ENCODE measurements at places on chromosomes 7 and 10.

GRCh38 chr7:65390588-65390987 is 16.9 kb downstream of the ZNF92 start:
- no peak for DNase-seq

- DNase-seq = no peak
Measured at GRCh38 chr7:12139416-12139815, 71.7 kb upstream of the TMEM106B start.

DNA sequence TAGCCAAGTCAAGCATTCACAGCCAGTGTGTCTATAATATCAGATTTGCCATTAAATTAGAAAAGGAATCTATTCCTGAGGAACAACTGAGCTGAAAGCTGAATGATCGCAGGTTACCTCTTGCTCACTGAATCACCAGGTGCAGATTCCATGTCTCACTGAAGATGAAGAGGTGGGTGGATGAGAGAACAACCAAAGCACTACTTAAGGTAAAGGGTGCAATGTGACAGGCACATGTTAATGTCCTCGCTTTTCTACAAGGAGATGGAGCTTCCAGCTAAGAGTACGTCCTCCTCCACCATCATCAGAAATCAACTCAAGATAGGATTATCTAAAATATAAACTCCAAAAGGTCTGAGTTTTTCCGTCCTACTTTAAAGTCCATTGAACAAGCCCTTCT is 4.6 kb downstream of the SORCS1 start:
- no peak for DNase-seq

GRCh38 chr10:129771991-129772431 is 192.1 kb downstream of the EBF3 start:
- DNase-seq = no peak

DNA sequence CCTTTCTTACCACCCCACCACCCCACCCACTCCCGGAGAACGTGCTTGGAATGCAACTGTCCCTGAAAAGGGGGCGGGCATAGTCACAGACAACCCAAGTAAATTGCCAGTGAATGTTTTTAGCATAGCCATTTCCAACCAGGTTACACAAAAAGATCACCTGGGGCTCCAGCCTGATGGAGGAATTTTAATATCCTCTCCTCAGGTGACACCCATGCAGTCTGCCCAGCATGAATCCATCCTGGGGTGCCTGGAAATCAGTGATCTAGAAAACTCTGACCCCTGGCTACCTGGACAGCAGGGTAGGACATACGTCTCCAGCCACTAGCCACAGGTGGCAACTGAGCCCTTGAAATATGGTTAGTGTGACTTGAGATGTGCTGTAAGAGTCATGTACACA is 61.1 kb downstream of the SORBS1 start:
- DNase-seq = no peak

DNA sequence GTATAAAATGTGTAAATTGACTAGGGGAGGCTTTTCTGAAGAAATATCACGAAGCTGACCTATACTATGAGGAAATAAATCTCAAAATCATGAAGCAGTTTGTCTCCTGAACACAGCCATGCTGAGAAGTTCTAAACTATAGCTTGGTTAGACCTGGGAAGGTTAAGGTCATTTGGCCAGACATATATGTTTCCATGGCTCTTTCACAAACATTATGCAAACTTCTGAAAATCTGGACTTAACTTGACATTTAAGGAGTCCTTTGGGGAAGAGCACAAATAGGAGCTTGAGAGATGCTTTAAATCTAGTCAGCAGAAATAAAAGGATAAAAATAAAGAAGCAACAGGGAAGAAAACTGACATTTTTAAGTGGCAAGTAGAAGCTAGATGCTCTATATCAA is 115.9 kb upstream of the MEOX2 start:
- peak; percentile 33 for DNase-seq

- DNase-seq = no peak
Measured at GRCh38 chr7:30933124-30933974, 21.7 kb downstream of the AQP1 start.

- no peak for DNase-seq
Measured at GRCh38 chr10:130559547-130559880, 423.3 kb downstream of the GLRX3 start.

DNA sequence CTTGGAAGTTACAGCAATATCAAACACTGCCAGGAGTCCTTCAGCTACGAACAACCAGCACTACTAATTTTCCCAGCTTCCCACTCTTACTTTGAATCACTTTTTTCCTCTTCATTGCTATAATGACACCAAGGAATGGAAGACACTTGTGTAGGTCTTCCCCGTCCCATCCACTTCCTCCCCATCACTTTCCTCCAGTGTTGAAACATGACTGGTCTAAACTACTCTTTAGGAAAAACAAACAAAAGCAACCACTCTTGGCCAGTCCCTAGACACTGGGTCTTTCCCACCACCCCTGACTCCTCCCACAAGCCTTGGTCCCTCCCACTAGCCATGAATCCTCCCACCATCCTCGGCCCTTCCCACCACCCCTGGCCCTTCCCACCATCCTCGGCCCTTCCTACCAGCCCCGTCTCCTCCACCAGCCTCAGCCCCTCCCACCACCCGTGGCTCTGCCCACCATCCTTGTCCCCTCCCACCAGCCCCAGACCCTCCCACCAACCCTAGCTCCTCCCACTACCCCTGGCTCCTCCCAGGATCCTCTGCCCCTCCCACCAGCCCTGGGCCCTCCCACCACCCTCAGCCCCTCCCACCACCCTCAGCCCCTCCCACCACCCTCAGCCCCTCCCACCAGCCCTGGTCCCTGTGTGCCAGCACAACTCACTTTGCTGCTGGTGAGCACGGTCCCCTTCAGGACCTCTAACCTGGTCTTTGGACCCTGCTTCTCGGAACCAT is 68.5 kb downstream of the CXCL12 start:
- no peak for DNase-seq

DNA sequence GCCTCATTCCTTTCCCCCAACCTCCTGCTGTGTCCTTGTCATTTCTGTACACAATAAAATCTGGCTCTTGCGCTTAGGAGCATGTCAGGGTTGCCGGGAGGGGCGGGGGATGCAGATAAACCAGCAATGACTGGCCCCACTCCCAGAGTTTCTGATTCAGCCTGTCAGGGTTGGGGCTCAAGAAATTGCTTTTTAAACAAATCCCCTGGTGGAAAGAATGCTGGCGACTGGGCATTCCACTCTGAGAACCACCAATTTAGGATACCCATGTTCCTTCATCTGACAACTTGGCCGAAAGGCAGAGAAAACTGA is 376.4 kb downstream of the TCERG1L start:
- no peak for DNase-seq

GRCh38 chr10:48604039-48604990 is 558 bp downstream of the ARHGAP22 start:
- DNase-seq = peak; percentile 6

- no peak for DNase-seq
Measured at GRCh38 chr10:89589101-89589720, 53.8 kb upstream of the SLC16A12 start.

DNA sequence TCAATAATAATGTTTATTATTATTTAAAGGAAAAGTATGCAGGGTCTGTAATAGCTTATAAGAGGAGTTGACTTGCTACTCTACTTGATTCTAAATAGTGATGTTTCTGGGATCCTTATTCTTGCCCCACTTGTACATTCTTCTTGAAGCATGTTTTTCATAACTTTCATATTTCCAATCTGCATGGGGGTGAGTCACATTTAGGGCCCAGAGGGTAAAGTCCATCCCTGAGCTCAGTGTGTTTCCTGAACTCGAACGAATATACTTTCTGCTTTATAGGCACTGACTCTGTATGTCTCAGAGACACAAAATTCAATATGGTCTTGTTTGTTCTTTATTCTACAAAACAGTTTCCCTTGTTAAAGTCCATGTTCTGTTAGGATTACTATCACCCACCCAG is 61.0 kb upstream of the SMIM30 start:
- DNase-seq = no peak

DNA sequence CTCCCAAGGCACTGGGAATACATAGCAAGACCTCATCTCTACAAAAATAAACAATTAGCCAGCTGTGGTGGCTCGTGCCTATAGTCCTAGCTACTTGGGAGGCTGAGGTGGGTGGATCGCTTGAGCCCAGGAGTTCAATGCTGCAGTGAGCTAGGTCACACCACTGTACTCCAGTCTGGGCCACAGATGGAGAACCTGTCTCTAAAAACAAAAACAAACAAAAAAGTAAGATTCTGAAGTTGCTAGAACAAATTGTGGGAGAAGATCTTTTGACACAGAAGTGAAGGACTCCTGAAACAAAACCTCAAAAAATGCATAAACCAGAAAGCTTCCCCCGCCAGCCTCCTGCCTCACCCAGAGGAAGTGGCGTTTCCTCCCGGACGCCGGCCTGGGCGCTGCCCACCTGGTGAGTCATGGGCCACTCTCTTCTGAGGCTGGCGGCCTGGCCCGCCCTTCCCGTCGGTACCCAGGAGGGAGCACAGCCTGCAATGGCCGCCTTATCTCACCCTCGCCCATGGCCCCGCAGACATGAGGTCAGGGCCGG is 25.4 kb upstream of the ELN start:
- peak; percentile 69 for DNase-seq

DNA sequence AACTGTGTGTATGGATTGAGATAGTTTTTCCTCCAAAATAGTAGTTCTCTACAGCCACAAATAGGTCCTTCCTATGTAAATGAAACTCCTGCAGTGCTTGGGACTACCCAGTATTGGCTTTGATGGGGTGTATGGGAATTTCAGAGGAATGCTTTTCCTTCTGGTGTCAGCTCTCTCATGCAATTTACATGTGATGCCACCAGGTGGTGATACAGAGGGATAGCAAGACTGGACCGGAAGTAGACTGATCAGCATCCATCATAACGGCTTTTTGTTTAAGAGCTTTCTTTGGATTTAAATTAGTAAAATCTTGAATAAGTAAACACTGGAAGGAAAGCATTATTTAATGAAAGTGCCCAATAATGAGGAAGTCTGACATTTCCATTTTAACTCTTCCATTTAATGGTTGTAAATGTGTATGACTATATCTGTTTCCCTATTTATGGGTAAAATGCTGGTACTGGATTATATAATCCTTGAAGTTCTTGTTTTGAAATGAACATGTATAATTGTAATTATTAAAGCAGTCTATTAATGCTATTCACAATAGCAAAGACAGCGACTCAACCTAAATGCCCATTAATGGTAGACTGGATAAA is 22.7 kb downstream of the DYNC1I1 start:
- DNase-seq = peak; percentile 44

DNA sequence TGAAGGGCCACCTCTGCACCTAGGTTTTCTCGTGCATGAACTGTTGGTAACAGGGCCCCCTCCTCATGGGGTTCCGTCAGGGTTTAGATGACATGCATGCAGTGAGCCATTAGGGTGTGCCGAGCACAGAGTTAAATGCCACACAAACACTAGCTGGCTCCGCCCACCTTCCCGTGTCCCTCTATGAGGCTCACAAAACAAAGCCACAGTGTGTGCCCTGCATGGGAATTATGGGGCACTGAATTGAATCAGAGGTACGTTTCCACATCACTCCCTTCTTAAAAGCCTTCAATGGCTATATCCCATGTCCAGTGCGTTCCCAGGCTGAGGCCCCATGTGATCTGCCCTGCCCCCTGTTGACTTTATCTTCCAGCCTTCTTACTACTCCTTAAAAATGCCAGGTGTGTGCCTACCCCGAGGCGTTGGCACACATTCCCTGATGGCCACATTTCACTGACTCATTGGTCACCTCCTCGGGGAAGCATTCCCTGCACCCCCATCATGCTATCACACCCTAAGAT is 35.7 kb downstream of the GSDME start:
- no peak for DNase-seq

- DNase-seq = no peak
Measured at GRCh38 chr7:102024769-102025391, 207.5 kb downstream of the CUX1 start.

DNA sequence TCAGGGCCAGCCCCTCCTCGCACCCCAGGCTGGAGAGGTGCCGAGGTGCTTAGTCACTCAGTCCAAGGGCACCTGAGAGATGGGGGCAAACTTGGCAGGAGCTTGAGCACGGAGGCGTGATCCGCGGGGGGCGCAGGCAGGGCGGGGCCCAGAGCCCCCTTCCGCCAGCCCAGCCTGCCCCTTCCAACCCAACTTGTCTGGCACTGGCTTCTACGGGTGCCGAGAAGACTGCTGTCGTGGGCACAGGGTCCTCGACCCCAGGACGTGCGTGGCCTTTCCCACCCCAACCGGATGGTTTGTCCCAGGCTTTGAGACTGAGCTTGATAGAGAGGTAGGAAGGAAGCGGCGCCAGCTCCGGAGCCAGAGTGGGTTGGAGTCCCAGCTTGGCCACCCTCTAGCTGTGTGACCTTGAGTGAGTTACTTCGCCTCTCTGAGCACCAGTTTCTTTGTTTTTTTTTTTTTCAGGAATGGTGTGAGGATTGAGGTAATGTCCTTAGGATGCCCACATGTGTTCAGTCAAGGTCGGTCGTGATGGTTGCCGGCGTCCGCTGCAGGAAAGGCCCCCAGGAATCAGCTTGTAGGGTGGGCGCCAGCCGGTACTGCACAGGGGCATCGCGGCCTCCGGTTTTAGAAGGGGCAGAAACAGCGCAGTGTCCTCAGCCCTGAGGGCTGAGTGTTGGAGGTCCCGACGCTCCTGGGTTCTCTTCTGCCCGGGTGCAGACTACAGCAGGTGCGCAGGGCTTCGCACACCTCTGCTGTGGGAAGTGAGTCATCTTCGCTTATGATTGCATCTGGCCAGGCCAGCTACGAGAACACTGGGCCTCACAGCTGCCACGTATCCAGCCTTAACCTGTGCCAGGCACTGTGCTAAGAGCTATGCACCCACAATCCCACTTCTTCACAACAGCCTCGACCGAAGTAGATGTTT is 28.6 kb upstream of the VAX1 start:
- DNase-seq = no peak

GRCh38 chr10:128067691-128068397 is 58.4 kb downstream of the MKI67 start:
- DNase-seq = no peak

DNA sequence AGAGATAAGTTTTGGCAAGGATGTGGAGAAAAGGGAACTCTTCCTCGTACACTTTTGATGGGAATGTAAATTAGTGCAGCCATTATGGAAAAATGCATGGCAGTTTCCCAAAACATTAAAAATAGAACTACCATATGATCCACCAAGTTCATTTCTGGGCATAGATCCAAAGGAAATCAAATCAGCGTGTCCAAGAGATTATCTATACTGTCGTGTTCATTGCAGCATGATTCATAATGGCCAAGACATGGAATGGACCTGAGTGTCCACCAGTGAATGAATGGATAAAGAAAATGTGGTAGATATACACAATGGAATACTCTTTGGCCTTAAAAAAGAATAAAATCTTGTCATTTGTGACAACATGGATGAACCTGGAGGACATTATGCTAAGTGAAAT is 70.3 kb upstream of the RSU1 start:
- peak; percentile 89 for DNase-seq

GRCh38 chr7:80837345-80837744 is 81.5 kb downstream of the SEMA3C start:
- DNase-seq = no peak

DNA sequence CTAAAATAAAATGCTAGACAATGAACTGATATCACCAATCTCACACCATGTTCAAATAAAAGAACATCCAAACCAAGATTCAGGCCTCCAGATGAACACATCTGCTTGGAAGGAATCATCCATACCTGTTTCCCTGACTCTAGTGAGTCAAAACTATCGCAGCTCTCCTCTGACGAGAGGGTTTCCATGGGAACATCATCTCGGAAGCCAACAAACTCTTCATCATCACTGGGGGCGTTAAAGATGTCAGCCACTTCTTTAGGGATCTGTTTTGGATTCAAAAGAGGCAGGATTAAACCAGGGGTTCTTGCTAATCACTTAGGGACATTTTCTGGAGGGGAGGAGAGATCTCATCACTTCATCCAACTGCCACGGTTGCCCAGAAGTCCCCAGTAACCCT is 29.1 kb downstream of the CDCA7L start:
- no peak for DNase-seq

- no peak for DNase-seq
Measured at GRCh38 chr7:41446606-41447449, 256.1 kb downstream of the INHBA start.

Measured in fibroblast of pulmonary artery (primary cell).